ENCODE measurements at places on chromosomes 5 and 9.

- DNase-seq, result peak; percentile 29
Observed at GRCh38 chr9:135701959-135702721, at the start of gene KCNT1. TSS of gene KCNT1 (plus strand) at chr9:135702185. CDS start at chr9:135702259, 74 bp downstream.

GRCh38 chr9:17775656-17776055 lies 196.8 kb downstream of the SH3GL2 start:
- no peak for DNase-seq

GRCh38 chr5:150789943-150790611 lies 11.5 kb downstream of the SMIM3 start:
- peak; percentile 85 for DNase-seq

- no peak for DNase-seq
Observed at GRCh38 chr9:13141629-13142028, 137.9 kb downstream of the MPDZ start.

GRCh38 chr5:84113246-84114105 lies 271.2 kb downstream of the EDIL3 start:
- DNase-seq, result no peak

GRCh38 chr5:179137016-179137642 lies 77.0 kb downstream of the ZNF354C start:
- no peak for DNase-seq

DNA sequence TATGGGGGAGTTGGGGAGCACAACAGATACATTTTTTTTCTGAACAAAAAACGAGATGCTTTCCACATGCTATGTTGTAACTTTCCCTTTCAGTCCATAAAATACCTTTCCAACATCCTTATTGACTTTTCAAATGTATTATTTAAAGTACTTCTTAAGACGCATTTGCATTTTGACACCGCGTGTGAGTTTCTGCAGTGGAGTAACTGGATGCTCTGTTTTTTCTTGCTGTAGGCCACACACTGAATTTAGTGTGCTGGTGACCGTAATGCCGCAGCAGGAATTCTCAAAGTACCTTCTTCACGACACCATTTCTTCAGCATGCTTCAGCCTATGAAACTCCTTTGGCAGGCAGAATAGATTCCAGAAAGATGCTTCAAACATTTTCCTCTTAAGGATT lies 14.3 kb upstream of the EPB41L4B start:
- DNase-seq, result no peak

DNA sequence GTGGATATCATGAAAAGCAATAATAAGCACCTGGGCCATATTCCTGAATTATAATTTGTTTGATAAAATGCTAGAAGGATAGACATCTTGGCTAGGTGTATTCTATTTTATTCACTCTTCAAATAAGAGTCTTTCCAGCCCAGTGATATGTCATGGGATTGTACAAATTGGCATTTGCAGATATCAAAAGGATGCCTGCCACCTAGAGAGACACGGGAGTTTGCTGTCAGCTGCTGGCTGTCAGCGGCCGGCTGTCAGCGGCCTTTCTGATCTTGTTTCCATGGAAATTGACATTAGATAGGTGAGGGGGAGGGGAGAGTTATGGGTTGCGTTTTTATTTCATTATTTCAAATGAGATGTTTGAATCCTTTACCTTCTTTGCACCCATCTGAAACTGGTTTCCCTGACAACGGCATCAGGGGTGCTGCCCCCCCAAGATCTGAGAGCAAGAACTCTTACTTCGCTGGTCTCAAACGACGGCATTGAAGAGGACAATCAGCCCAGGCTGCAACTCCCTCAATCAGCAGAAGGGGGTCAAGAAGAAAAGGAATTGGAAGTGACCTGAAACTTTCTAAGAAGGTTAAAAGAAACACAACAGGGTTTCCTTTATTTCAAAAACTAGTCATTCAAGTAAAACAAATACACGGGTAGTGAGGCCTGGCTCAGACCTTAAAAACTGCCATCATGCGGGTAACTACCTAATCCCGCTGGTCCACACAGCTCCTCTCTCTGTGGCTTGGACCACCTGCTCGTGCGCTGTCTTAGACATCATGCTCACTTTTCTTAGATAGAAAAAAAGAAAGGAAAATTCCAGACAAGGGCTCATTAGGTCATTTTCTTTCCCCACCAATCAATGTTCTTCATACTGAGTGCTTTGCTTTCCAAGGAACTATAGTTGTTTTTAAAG lies 115.7 kb downstream of the TLE1 start:
- DNase-seq, result no peak

DNA sequence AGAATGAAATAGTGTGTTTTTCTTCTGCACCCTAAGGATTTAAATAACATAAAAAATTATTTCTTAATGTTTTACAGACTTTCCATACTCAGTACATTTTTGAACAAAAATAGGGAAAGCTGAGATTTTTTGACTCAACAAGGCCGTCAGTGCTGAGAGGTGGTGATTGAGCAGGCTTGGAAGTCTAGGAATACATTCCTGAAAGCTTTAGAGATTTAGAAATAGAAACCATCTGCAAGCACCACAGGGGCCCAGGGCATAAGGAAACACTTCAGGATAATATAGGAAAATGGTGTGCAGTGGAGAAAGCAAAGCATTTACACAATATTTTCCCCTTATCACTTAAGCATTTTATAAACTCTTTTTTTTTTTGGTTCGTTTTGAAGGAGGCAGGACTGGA lies 5.2 kb downstream of the BASP1 start:
- DNase-seq, result no peak

- no peak for DNase-seq
Observed at GRCh38 chr5:56900395-56900794, 9.0 kb upstream of the SETD9 start.

GRCh38 chr9:91786132-91786896 lies 163.7 kb downstream of the ROR2 start:
- no peak for DNase-seq

DNA sequence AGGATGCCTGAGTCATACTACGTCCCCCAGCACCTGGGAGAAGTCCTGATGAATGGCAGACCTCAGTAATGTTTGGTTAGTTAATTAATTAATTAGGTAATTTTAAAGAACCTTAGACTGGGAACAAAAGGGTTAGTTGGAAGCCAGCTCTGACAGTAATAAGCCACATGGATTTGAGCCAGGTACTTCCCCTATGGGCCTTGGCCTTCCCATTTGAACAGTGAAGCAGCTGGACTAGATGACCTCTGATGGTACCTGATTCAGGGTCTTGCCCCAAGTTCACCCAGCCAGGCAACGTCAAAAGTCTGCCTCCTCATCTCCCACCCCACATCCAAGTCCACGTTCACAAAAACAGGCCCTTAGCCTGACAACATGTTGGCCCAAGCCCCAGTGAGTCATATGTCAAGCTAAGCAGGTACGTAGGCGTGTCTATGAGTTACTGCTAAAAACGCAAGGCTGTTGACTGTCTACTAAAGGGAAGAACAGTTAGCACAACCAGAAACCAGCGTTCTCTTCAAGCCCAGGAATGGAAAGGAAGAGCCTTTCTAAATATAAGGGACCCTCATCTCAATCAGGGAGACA lies 303.2 kb downstream of the ACTL7B start:
- DNase-seq, result no peak

DNA sequence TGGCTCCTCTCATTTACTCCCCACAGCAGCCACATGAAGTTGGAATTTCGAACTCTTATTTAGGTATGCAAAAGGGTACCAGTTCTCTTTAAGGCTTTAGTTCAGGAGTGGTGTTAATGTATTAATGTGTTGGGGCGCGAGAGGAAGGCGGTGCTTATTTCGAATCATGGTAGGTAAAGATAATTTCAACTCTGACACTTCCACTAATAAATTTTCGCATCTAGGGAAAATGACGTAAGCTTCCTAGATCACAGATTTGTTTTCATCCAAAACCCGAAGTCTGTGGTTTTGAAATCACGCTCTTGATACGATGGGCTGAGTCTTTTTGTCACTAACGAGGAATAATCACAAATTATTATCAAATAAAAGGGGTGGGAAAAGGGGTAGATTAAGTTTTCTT lies 681 bp downstream of the PPWD1 start:
- DNase-seq, result no peak

DNA sequence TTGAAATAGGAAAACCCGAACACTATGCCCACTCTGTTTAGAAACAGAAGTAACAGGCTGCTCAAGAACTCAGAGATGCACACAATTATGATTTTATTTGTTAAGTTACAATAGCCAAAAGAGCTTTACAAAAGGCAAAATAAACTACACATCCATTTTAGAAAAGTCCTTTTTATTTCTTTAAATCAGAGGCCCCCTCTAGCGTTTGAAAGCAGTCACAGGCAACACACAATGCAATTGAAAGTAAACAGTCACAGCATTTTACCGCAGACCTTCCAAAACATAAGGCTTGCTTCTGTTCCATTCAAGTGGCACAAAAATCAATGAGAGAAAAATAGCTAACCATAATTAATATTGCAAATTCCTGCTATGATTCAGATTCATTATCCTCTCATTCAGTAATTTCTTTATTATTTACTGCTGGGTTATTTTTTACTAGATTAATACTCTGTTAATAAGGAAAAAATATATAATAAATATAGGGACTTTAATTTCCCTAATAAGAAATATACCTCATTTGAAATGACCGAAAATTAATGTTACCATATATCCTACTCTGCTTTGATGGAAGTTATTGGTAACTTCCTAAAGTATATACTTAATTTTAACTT lies 78.3 kb downstream of the CEP120 start:
- DNase-seq, result peak; percentile 8

GRCh38 chr9:115058684-115059315 lies 59.2 kb downstream of the TNC start:
- no peak for DNase-seq

DNA sequence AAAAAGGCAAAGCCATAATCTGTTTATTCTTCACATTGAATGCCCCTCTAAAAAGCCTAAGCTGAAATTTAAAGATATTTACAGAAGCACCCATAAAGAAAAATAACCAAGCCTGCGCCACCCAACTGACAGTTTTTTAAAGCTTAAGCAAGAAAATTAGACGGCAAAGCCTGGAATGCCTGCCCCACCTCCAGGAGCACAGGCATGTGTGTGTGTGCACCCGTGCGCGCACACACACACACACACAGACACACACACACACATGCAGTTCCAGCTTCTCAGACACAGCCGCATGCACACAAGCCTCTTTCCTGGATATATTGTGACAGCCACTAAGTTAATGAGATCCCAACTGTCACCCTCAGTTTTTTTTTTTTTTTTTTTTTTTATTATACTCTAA lies 88.2 kb downstream of the FRMD3 start:
- DNase-seq, result no peak

GRCh38 chr5:174916227-174916626 lies 191.8 kb downstream of the MSX2 start:
- DNase-seq, result no peak

DNA sequence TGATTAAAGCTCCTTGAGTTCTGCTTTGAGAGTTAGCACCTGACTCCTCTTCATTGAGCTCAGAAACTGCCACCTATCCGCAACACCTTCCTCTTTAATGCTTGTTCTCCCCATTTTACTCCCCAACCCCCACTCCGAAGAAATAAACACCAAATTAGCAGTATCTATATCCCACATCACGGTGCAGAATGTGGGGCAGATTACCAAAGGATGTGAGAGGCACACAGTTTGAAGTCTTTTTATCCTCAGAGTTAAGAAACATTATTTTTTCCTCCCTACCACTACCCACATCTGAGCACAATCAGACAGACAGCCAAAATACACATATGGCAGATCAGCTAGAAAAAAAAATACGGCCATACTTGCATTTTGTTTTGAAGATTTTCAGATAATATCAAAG lies 26.1 kb upstream of the IL7R start:
- DNase-seq, result no peak

GRCh38 chr9:29039258-29039657 lies 1466.0 kb upstream of the C9orf72 start:
- DNase-seq, result no peak

DNA sequence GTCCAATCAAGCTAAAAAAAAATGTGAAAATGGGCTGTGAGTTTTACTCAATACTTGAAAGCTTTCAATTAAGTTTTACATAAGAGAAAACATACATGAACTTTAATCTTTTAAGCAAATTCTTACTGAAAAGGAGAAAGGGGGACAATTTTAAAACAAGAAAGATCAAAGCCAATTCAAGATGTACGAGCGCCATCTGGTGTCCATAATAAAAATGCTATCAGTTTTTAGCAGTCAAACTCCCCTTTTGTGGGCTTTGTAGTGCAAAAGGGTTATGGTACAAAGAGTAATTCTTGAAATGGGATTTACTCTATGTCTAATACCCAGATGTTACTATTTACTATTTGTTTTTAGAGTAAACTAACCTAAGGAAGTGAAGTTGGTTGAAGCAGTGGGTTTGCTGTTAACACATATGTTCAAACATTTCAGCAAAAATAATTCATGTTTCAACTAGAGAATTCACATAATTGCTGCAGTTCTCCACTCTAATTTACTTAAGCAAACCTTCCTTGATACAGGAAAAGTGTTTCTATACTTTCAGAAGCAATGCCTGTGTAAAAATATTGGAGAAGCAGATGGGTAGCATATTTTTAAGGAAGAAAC lies 228.2 kb upstream of the TYRP1 start:
- DNase-seq, result no peak

- DNase-seq, result no peak
Observed at GRCh38 chr5:86070719-86071118, 547.0 kb upstream of the COX7C start.

DNA sequence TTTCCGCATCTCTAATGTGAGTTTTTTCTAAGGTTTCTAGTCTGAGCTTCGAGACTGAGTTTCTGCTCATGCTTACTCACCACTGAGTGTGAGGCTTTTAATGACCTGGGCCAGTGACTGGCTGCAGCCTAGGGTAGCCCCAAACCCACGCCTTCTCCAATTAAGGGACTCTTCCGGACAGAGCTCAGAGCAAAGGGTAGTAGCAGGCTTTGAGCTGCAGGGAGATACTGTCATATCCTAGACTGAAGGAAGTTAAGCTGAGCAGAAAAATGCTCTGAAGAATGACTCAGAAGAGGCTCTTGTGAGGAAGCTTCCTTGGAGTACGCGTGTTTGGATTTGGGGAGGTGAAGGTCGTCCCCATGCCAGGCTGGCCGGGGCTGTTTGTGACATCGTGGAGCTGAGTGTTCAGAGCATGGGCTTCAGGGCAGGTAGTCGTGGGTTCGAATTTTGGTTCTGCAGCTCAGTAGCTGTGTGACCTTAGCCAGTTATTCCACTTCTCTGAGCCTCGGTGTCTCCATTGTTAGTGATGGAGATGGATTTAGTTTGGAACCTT lies 3.5 kb downstream of the USP20 start:
- no peak for DNase-seq

- no peak for DNase-seq
Observed at GRCh38 chr5:44048276-44048984, 340.8 kb downstream of the FGF10 start.

GRCh38 chr5:54541823-54542783 lies 24.5 kb downstream of the SNX18 start:
- DNase-seq, result no peak

DNA sequence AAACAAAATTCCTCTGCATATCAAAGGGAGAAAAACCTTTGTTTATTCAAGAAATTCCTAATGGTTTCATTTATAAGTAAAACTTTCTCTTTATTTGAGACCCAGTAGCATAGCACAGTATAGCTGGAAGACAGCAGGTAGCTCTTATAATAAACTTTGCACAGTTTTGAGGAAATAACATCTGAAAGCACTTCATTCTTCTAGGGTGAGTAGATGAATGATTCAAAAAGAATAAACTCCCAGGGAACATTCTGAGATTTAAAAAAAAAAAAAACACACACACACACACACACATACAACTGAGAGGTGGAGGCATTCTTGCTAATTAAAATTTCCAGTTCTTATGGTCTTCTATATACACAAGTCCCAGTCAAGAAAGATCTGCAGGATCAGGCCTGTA lies 197.3 kb downstream of the BNC2 start:
- no peak for DNase-seq
